ENCODE measurements at places on chromosomes 1 and 21. TPM values are rescaled to one million over a fixed set of nuclear protein-coding genes. Genes with fewer than 3 reads are reported as not detected.

DNA sequence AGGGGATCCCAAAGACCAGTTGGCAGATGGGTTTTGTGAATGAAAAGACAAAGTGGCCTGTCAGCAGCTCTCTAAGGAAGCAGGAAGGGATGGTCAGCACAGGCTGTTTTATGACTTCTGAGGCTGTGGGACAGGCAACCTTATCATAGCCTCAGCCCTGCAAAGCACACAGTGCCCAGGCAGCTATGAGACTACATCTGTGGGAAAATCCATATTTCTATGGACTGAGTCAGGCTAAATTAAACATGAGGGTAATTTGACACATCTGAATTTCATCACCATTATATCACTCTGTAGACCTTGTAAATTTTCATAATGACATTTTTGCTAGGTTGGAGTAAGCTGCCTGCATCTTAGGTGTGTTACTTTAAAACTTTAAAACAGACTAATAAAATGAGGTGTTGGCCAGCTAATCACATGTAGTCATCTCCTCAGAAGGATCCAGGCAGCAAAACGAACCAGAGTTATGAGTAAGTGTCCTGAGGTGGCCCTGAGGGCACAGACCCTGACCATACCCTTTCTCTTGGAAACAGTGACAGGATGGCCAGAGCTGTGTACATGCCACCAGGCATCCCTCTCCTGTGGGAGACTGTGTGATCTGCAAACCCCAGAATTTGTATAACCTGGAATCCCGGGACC, 14.6 kb downstream of the NGF start:
- DNase-seq, result no peak

GRCh38 chr21:14875704-14876523, 188.9 kb downstream of the NRIP1 start:
- no peak for DNase-seq

GRCh38 chr1:78687914-78688313, 38.3 kb downstream of the IFI44 start:
- DNase-seq, result no peak

GRCh38 chr1:177124577-177125278, 39.8 kb downstream of the ASTN1 start:
- peak; percentile 7 for DNase-seq

DNA sequence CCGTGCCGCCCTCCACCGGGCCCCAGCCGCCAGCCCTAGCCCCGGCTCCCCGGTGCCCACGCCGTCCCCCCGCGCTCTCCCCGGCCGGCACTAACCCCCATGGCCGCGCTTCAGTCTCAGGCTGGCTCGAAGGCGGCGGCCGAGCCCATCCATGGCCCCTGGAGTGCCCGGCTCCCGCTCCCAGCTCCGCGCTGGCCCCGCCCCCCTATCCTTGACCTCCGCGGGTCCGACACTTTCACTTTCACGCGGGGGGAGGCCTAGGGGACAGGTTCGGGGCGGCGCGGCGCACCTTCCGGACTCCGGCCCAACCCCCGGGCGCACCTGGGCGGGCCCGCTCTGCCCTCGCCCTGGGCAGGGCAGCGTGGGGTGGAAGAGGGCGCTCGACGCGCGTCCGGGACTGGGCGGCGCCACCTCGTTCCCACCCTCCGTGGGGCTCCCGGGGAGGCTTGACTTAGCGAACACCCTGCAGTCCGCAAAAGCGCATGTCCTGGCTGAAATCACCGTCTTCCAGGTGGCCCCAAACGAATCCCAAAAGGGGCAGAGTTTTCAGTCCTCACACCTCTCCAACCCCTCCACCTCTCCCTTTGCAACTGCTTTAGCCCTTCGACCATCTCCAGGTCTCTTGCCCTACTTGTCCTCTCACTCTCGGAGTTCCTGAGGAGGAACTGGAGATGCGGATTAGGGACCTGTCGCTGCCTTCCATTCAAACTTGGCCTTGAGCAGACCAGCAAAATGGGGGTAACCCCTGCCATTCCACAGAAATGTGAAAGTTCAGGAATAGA, 3.9 kb upstream of the DENND2D start:
- no peak for DNase-seq

- no peak for DNase-seq
Measured at GRCh38 chr1:184330875-184331274, 56.0 kb upstream of the C1orf21 start.

GRCh38 chr1:22420455-22421053, 31.1 kb upstream of the ZBTB40 start:
- DNase-seq, result no peak

GRCh38 chr1:65997693-65998092, 205.0 kb downstream of the PDE4B start:
- DNase-seq, result no peak

DNA sequence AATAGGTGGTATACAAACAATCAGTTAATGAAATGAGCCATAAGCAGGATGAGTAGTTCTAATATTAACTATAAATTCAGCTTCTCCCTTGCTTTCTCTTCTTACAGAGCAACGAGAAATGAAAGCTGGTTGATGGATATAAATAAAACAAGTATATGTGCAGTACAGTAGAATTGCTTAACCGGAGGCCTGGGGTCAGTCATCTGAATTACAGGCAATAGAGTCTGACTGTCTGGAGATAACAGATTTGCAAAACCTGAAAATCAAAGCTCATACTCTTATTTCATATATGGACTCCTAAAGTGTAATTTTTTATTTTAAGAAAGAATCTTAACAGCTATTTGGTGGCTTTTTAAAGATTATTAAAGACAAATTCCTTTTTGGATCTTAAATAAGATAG, 43.1 kb upstream of the SGIP1 start:
- no peak for DNase-seq

DNA sequence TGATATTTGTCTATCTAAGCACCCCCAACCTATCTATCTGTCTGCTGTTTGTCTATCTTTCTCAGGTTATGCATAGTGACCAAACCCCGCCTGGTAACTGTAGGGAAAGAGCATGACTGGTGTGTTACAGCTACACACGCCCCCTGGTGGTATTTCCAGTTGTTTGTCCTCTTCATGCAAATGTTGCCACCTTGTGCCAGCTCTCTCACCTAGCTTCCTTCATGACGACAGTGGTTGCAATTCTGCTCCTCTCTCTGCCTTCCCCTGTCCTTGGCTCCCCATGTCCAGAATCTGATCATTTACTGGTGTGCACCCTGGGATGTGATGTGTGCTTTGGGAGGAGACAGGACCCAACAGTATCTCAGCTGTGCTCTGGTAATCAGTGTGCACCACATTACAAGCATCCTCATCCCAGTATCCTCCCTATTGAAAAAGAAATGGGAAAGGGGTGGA, 8.1 kb upstream of the INKA2 start:
- DNase-seq, result no peak

GRCh38 chr1:40423264-40423642, 27.0 kb upstream of the ZFP69B start:
- DNase-seq, result no peak

- no peak for DNase-seq
Measured at GRCh38 chr1:168783458-168784210, 54.6 kb upstream of the DPT start.

- DNase-seq, result no peak
Measured at GRCh38 chr1:169250795-169251194, 116.8 kb downstream of the NME7 start.

GRCh38 chr1:159965263-159965662, 11.2 kb upstream of the SLAMF9 start:
- DNase-seq, result no peak

- no peak for DNase-seq
Measured at GRCh38 chr1:3707939-3708328, 44.3 kb upstream of the CCDC27 start.

GRCh38 chr1:166840309-166841274, 1.3 kb downstream of the POGK start:
- no peak for DNase-seq

DNA sequence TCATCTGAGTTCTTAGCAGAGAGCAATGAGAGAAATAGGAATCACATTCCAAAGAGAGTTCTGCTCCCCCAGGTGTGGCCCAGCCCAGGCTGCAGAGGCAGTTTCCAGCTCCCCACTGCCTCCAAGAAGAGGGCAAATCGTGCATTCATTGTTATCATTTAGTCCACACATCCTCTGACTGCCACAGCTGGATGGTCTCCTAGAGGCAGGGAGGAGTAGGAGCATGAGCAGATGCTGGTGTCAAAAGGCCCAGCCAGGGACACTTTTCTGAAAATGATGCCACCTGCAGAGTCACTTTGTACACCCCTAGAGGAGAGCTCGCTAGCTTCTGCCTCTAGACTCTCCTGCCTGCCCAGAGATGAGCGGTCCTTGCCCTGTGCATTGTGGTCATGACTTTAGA, 33.6 kb upstream of the GNPAT start:
- DNase-seq, result no peak

Gene SIK1
- polyA plus RNA-seq, result 0.72 TPM

Gene PAX7
- not detected for polyA plus RNA-seq

Gene RIPPLY3
- 0.22 TPM for polyA plus RNA-seq

Gene KRTAP11-1
- not detected for polyA plus RNA-seq

Gene MRPL55
- polyA plus RNA-seq, result 80.8 TPM

Gene CNR2
- polyA plus RNA-seq, result not detected

Gene TBX19
- 2.3 TPM for polyA plus RNA-seq

Gene SEC16B
- 0.98 TPM for polyA plus RNA-seq

Gene HSPB7
- 32.5 TPM for polyA plus RNA-seq

Gene C4BPB
- not detected for polyA plus RNA-seq

Gene TIAM1
- 0.07 TPM for polyA plus RNA-seq
